ENCODE measurements at places on chromosomes 16 and 17. TPM values are rescaled to one million over a fixed set of nuclear protein-coding genes. Genes with fewer than 3 reads are reported as not detected.

DNA sequence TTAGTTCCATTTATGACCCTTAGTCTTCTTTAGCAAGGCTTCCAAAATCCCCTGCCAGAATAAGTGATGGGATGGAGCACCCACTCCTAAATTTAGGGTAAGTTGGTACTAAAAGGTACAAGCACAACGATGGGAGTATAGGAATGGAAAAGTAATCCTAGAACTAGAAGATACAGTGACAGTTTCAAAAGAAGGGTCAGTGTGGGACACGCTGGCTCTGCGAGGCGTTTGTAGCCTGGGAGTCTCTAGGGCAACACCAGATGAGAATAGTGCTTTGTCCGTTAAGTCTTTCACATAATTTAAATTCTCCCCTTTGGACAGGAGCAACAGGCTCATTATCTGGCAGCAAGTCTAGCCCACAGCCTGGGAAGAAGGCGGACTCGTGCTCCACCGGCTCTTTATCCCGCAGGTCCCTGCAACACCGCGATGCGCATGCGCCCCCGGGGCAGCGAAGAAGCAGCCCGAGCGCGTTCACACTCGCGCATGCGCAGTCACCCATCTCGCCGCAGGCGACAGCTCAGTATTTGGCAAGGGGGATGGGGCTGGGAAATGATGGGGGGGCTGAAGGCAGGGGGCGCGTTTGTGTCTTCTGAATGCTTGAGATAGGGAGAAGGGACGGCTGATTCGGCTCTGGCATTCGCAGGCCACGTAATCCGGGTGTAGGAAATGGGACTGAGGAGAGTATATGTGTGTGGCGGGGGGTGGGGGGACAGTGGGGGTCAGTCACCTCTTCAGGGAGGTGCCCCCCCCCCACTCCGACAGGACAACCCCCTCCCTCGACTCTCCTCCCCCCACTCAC, 564 bp downstream of the SPOP start:
- peak overlapping the region; percentile 95 for H3K27ac ChIP-seq
- H3K4me1 ChIP-seq: peaks cover 3% of the 10 kb centered on the region
- peak overlapping the region; percentile 67 for H3K4me3 ChIP-seq
- DNase-seq: peak; percentile 100

Gene OR3A2
- total RNA-seq: not detected

DNA sequence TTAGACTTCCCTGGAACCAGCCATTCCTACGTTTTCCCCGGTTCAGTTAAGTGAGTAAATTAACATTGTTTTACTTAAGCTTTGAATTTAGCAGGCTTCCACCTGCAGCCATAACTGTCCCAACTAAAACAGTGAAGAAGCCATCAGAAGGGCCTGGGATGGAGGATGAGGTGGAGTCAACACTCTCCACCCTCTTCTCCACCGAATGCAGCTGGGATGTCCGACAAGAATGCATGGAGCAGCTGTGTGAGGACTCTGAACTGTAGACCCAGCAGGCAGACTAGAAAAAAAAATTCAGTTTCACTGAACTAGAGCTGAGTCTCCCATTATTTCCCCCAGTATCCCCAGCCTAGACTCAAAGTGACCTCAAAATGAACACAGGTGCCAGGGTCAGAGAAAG, 114.8 kb downstream of the C16orf95 start:
- peak overlapping the region; percentile 81 for H3K27ac ChIP-seq
- no peak overlapping the region for H3K4me3 ChIP-seq
- no peaks in the 10 kb centered on the region for H3K36me3 ChIP-seq
- no peaks in the 10 kb centered on the region for H3K27me3 ChIP-seq

DNA sequence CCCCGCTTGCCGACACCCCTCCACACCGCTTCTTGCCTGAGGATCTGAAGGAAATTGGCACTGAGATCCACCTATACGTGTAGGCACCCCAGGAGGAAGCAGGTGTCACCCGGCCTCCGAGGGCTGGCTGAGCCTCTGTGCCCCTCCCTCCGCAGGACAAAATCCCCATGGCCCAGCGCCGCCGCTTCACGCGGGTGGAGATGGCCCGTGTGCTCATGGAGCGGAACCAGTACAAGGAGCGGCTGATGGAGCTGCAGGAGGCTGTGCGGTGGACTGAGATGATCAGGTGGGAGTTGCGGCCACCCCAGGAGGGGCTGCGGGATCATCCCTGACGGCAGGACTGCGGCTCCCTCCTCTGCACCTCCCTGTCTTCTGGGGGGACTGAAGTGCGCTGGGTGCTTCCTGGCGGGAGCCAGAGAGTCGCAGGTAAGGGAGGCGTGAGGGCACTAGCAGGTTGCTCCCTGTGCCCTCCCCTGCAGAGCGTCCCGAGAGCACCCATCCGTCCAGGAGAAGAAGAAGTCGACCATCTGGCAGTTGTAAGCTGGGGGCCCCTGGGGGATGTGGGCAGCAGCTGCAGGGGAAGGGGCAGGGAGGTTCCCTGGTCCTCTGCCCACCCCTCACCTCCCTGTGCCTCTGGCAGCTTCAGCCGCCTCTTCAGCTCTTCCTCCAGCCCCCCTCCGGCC, 9.0 kb downstream of the NME3 start:
- no peaks in the 10 kb centered on the region for H3K4me1 ChIP-seq
- no peak overlapping the region for H3K4me3 ChIP-seq
- H3K36me3 ChIP-seq: no peaks in the 10 kb centered on the region
- no peaks in the 10 kb centered on the region for H3K27me3 ChIP-seq
- no peak overlapping the region for H3K27ac ChIP-seq

DNA sequence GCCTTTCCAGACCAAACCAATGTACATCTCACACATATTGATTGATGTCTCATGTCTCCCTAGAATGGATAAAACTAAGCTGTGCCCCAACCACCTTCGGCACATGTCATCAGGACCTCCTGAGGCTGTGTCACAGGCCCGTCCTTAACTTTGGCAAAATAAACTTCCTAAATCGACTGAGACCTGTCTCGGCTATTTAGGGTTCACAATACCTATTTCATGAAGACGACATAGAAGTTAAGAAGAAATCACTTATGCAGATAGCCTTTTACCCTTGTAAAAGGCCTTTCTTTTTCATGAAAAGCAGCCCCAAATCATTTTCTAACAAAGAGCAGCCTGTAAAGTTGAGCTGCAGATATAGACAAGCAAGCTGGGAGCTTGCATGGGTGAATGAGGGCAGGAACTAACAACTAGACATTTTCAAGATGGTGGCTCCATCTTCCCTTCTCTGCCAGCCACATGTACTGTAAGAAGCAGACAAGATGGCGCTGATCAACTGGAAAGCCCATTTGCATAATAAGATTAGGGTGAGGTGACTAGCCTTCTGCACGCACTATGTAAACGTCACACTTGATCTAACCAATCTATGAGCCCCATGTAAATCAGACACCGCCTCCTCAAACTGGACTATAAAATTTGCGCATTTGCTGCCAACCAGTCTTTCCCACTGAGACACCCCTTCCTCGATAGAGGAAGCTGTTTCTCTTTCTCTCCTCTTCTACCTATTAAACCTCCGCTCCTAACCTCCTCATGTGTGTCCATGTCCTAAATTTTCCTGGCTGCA, 4.7 kb upstream of the KDM8 start:
- no peak for DNase-seq
- H3K27ac ChIP-seq: no peak overlapping the region
- peaks cover 2% of the 10 kb centered on the region for H3K27me3 ChIP-seq

Gene IKZF3
- total RNA-seq: 1.7 TPM

DNA sequence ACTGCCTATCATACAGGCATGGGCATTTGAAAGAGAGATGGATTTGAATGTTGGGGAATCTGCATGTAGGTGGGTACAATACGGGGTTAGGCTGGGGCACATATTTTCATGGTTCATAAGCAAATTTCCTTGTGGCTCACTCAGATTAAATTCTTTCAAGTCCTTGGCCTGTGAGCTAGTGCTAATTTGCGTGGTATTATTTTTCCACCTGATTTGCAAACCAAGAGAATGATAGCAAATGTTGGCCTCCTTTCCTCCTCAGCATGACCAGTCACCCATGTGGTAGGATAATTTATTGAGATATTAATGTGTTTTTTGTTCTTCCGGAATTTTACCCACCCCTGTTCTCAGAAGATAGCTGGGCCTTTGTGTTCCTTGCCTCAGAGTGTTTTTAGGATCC, 22.9 kb downstream of the FAM20A start:
- DNase-seq: no peak
- H3K27ac ChIP-seq: no peak overlapping the region
- no peaks in the 10 kb centered on the region for H3K27me3 ChIP-seq
- H3K36me3 ChIP-seq: no peaks in the 10 kb centered on the region
- no peaks in the 10 kb centered on the region for H3K4me1 ChIP-seq

Gene TEKT1
- not detected for total RNA-seq

DNA sequence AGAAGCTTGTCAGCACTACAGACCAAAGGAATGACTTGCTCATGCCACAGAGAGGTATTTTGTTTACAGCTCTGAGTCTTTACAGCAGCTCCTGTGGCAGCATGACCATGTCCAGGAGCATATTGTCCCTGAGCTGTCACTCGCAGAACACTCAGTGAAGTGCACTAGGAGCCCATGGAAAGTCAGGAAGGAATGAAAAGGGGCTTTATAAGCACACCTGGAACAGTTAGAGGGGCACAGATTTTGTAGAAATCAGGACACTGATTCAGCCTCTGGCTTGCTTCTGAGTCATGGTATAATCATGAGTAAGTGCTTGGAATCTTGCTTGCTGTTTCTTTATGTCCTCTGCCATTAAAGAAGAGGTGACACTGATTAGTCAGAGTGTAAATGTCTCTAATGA, 41.0 kb downstream of the TADA2A start:
- no peak overlapping the region for H3K4me3 ChIP-seq
- H3K4me1 ChIP-seq: peaks cover 2% of the 10 kb centered on the region
- no peaks in the 10 kb centered on the region for H3K27me3 ChIP-seq
- H3K36me3 ChIP-seq: peaks cover 7% of the 10 kb centered on the region
- no peak for DNase-seq

GRCh38 chr17:79098282-79098867, 23.8 kb downstream of the ENGASE start:
- no peak overlapping the region for H3K27ac ChIP-seq
- no peaks in the 10 kb centered on the region for H3K27me3 ChIP-seq
- H3K36me3 ChIP-seq: no peaks in the 10 kb centered on the region
- DNase-seq: no peak
- no peaks in the 10 kb centered on the region for H3K4me1 ChIP-seq

Gene CA7
- not detected for total RNA-seq

- no peak for DNase-seq
- no peak overlapping the region for H3K27ac ChIP-seq
- H3K27me3 ChIP-seq: no peaks in the 10 kb centered on the region
- no peaks in the 10 kb centered on the region for H3K36me3 ChIP-seq
These were observed 57.4 kb downstream of the C16orf78 start for GRCh38 chr16:49431040-49431439.

DNA sequence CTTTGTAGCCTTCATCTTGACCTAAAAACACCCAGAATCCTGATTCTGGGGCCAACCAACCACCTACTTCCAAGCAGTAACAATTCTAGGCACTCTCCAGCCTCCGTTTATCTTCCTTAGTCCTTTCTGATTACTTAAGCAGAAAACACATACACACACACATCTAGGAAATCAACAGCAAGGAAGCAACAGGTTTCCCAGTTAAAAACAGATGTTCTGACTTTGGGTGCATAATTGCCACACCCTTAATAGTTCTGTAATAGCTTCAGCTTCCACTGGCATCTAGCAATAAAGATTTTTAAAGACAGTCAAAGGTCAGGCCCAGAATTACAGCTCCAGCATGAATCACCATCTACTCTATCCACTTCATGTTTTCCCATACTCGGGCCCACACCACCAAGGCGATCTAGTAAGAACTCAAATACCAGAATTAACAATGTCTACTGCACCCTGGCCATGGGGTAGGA, 2.6 kb downstream of the ARHGAP17 start:
- no peak overlapping the region for H3K4me3 ChIP-seq
- no peak overlapping the region for H3K27ac ChIP-seq
- no peaks in the 10 kb centered on the region for H3K27me3 ChIP-seq
- no peak for DNase-seq
- H3K4me1 ChIP-seq: no peaks in the 10 kb centered on the region

- no peak for DNase-seq
- H3K27ac ChIP-seq: no peak overlapping the region
- H3K4me3 ChIP-seq: no peak overlapping the region
- no peaks in the 10 kb centered on the region for H3K4me1 ChIP-seq
These were observed 20.5 kb downstream of the CFAP97D1 start for GRCh38 chr17:43800736-43801135.

- H3K27me3 ChIP-seq: no peaks in the 10 kb centered on the region
- no peaks in the 10 kb centered on the region for H3K36me3 ChIP-seq
- no peak for DNase-seq
- H3K27ac ChIP-seq: no peak overlapping the region
- H3K4me3 ChIP-seq: no peak overlapping the region
These were observed 305.0 kb upstream of the MON1B start for GRCh38 chr16:76885776-76886537.

DNA sequence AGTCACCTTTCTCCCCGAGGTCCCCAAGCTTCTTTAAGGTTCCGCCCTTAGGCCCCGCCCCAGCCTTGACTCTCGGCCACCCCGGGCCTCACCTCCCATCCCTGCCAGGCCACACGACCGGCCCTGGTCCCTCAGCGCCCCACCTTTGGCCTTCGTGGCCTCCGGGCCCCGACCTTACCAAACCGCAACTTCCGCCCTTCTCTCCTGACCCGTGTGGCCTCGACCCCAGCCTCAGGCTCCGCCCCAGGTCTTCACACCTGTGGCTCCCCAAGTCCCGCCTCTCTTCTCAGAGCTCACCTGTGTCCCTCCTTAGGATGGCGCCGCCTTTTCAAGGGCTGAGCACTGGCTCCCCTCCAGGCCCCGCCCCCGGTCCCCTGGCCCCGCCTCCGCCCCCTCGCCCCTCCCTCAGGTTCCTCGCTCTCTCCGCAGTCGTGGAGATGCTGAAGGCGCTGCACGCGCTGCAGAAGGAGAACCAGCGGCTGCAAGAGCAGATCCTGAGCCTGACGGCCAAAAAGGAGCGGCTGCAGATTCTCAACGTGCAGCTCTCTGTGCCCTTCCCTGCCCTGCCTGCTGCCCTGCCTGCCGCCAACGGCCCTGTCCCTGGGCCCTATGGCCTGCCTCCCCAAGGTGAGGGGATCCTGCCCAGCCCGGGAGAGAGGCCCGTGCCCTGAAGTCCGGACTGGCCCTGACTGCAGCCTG, 10.0 kb upstream of the CISD3 start:
- H3K27me3 ChIP-seq: no peaks in the 10 kb centered on the region
- H3K27ac ChIP-seq: no peak overlapping the region
- no peak for DNase-seq
- H3K36me3 ChIP-seq: peaks cover 6% of the 10 kb centered on the region

Gene SMPD3
- total RNA-seq: 0.29 TPM

Gene RND2
- total RNA-seq: 1.1 TPM

Gene CDH3
- 0.81 TPM for total RNA-seq
